Coronary artery (tissue), 2 donors: ENCODE measurements at places on chromosomes 4 and X.

- no peak for DNase-seq
Measured at GRCh38 chr4:92483341-92483740, 179.6 kb downstream of the GRID2 start.

DNA sequence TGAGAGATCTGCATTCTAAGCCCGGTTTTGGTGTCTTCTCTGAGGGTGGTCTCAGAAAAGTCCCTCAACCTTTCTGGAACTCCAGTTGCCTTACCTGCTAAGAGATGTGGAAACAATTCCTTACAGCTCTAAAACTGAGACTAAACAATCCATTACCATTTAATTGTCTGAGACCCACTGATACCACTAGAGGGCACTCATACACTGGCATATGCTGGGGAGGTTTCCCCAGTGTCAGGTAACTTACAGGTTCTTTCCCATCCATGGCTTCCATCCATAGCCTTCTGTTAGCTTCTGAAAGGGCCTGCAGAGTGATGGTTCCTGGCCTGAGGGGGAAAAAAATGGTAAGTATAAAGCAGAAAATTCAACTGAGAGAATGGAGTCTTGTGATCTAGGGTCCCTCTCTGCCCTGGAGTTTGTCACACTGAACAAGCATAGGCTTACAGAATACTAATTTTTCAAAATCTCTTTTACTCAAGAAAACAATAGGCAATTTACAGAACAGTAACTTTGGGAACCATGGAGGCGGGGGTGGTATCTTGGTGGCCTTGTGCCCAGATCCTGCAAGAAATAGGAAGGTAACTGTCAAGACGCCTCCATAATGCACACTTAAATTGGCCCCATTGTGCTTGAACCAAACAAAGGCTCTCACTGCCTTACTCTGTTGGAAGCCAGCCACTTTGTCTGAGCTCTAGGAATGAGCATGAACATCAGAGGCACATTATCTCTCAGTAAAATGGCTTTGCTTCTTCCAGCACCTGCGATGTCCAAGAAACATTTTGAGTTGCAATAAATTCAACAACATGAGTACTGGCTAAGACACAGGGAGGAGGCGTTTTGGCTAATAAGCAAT lies 236.1 kb downstream of the OPHN1 start:
- no peak for DNase-seq

DNA sequence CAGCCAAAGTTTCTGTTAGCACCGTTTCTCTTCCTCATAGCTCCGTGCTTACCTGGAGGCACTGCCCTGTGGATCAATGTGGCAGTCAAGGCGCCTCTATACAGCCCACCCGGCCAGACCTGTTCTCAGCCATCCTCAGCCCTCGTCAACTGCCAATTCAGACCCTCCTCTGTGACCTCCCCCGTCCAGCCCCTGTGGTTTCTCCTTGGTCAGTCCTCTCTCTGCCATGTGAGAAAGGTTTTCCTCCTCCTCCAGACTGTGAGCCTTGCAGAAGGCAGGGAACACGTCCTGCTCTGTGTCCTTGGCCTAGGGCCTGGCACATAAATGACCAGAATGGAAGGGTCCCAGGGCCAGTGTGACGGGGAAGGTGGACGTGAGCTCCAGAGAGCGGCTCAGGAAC lies 174.6 kb upstream of the PSAPL1 start:
- no peak for DNase-seq

GRCh38 chrX:11619441-11619840 lies 46.3 kb downstream of the ARHGAP6 start:
- DNase-seq = no peak

DNA sequence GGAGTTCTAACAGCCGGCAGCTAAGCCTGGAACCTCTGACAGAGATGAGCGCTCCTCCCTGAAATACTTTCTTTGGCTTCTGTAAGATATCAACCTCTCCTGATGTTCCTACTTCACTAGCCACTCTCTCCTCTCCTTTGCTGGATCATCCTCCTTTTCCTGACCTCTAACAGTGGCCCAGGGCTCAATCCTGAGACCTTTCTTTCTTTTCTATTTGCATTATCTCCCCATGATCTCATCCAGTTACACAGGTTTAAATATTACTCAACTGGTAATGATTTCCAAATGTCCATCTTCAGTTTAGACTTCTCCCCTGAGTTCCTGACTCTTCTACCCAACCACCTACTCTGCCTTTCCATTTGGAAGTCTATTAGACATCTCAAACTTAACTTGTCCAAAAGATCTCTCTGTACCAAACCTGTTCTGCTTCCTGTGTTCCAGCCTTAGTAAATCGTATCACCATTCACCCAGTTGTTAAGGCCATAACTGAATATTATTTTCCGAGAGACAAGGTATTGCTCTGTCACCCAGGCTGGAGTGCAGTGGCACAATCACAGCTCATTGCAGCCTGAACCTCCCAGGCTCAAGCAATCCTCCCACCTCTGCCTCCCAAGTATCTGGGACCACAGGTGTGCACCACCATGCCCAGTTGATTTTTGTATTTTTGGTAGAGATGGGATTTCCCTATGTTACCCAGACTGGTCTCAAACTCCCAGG lies 41.1 kb downstream of the RFC1 start:
- DNase-seq = no peak
